Pancreas (tissue), 10 donors: ENCODE measurements at places on chromosomes 11 and 22. TPM values are rescaled to one million over a fixed set of nuclear protein-coding genes. Genes with fewer than 3 reads are reported as not detected.

The APOBEC3B gene
- total RNA-seq, result 3.7 TPM

The GRIK4 gene
- total RNA-seq, result not detected

The SULT4A1 gene
- 0.17 TPM for total RNA-seq

The SDHD gene
- total RNA-seq, result 30.4 TPM

The SCUBE1 gene
- total RNA-seq, result 0.41 TPM

The PNPLA5 gene
- total RNA-seq, result not detected

The GAL gene
- total RNA-seq, result 0.38 TPM

The MOGAT2 gene
- not detected for total RNA-seq

The TSPAN32 gene
- not detected for total RNA-seq

The CNIH2 gene
- 1.2 TPM for total RNA-seq

The CABP4 gene
- total RNA-seq, result 0.88 TPM

The ANGPTL5 gene
- 0.14 TPM for total RNA-seq

The CYB5R2 gene
- total RNA-seq, result 3.5 TPM

The OR8K1 gene
- not detected for total RNA-seq

The METTL15 gene
- total RNA-seq, result 7.9 TPM

The OR8D2 gene
- total RNA-seq, result not detected

The THY1 gene
- 4.6 TPM for total RNA-seq

The PKDREJ gene
- not detected for total RNA-seq

The ZFTA gene
- total RNA-seq, result 11.3 TPM

The TSSC4 gene
- 19.3 TPM for total RNA-seq

The OSBP gene
- total RNA-seq, result 39.7 TPM

The GLB1L2 gene
- total RNA-seq, result 7.7 TPM

The CCDC73 gene
- not detected for total RNA-seq

The BRMS1 gene
- total RNA-seq, result 21.3 TPM

The TSSK2 gene
- not detected for total RNA-seq

The CARD16 gene
- 1.2 TPM for total RNA-seq

The TPP1 gene
- total RNA-seq, result 88.6 TPM

The MS4A7 gene
- 11.3 TPM for total RNA-seq

The ARHGAP32 gene
- total RNA-seq, result 25.6 TPM

The PLXNB2 gene
- total RNA-seq, result 89.3 TPM

The ABCG4 gene
- total RNA-seq, result not detected

The MLC1 gene
- not detected for total RNA-seq

The OR51B5 gene
- total RNA-seq, result not detected

The APOL1 gene
- 5.7 TPM for total RNA-seq

The GLYAT gene
- not detected for total RNA-seq

The SCO2 gene
- total RNA-seq, result 3.1 TPM

The A4GALT gene
- total RNA-seq, result 5.8 TPM

The C22orf42 gene
- total RNA-seq, result 1.0 TPM

The C11orf86 gene
- not detected for total RNA-seq

The FZD4 gene
- total RNA-seq, result 5.8 TPM

The TYMP gene
- 5.8 TPM for total RNA-seq

The OR5P2 gene
- not detected for total RNA-seq

The SLC6A5 gene
- not detected for total RNA-seq

The EHF gene
- total RNA-seq, result 32.5 TPM

The RGL4 gene
- total RNA-seq, result not detected

The LMNTD2 gene
- total RNA-seq, result 5.8 TPM

The TNNT3 gene
- total RNA-seq, result 1.3 TPM

The PYGM gene
- 0.37 TPM for total RNA-seq

The NLRP10 gene
- not detected for total RNA-seq

The NPAS4 gene
- not detected for total RNA-seq

The LDLRAD3 gene
- 5.6 TPM for total RNA-seq

The IL10RA gene
- 0.67 TPM for total RNA-seq

The KCNJ4 gene
- total RNA-seq, result not detected

The LRRC56 gene
- 1.4 TPM for total RNA-seq

The RTN4R gene
- total RNA-seq, result 2.2 TPM

The GGTLC3 gene
- total RNA-seq, result not detected

The FERMT3 gene
- 2.2 TPM for total RNA-seq

The DEUP1 gene
- total RNA-seq, result not detected
